ENCODE measurements at places on chromosomes 13 and 19. TPM values are rescaled to one million over a fixed set of nuclear protein-coding genes. Genes with fewer than 3 reads are reported as not detected.

The CYP2S1 gene
- total RNA-seq, result 2.3 TPM

The NLRP4 gene
- total RNA-seq, result not detected

The TSPAN16 gene
- total RNA-seq, result not detected

The LIPE gene
- 230 TPM for total RNA-seq

The IGFL3 gene
- not detected for total RNA-seq

The BRME1 gene
- total RNA-seq, result 1.6 TPM

The NKG7 gene
- 2.8 TPM for total RNA-seq

Measured in adrenal gland (tissue), 19 donors.